Right cardiac atrium (tissue), 5 donors: ENCODE measurements at places on chromosomes 2 and 18.
A peak's percentile ranks its signal among the peaks of the same experiment; 100 is the strongest.

DNA sequence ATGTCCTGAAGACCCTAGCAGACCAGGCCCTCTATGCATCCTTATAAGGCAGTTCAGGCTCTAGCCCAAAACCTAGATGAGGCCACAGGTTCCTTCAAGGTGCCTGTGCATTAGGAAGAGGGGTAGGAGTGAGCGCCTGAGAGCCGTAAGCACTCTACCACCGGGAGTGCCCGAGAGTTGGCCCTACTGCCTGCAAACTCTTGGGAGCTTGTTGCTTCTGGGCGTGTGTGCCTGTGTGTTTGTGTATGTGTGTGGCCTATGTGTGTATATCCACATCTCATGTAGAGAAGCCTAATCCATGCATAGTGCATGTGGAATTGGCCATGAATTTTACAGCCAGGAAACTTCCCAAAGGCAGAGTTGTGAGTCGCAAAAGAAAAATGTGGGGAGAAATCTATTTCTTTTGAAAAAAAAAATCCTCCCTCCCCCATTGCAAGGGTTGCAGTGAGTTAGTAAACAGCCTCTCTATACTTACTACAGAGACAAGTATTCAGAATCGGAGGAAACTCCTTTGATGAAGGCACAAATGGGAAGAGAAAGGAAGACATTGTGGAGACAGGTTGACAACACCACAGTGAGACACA lies 96.8 kb downstream of the ADD2 start:
- no peak for DNase-seq

DNA sequence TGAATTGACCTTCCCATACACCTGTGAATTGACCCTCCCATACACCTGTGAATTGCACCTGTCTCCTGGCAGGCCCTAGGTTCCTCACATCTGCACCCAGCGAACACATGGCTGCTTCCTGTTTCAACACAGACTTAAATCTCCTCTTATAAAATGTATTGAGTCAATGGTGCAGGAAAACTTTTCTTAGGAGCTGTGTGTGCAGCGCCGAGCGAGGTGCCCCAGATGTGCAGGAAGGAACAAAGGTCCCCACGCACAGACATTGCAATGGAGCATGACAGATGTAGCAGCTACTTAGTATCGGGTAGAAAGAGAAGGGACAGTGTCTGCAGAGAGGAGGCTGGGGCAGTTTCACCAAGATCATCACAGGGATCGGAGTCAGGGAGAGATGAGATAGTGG lies 85.5 kb upstream of the PXDN start:
- DNase-seq: no peak

- peak; percentile 3 for DNase-seq
Observed at GRCh38 chr2:239181074-239181902, 219.5 kb downstream of the HDAC4 start.

GRCh38 chr2:174634130-174635014 lies 36.8 kb upstream of the WIPF1 start:
- peak; percentile 61 for DNase-seq

DNA sequence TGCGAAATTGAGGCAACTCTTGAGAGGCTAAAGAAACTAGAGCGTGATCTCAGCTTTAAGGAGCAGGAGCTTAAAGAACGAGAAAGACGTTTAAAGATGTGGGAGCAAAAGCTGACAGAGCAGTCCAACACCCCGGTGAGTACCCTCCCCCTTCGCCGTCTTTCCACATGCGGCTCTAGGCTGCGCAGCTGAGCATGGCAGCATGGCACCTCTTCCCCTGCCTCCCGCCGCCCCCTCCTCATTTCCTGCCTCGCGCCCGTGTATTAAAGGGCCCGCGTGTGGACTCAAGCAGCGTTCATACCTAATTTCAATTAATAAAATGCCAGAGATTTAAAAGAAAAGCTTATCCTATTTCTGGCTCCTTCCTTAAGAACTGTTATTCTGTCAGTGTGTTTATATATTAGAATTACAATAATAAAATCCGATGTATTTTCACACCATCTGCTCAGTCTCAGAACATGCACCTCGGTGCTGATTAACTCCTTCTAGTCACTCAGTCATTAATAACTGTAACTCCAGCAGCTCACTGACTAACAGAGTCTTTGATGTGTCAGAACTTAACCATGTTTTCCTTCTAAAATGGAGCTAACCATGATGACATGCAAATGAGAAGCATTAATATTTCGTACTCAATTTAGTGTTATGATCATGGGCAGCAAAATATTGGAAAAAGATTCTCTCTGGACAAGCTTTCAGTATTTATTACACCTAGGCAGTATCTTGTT lies 137.4 kb upstream of the CDCA7 start:
- DNase-seq: no peak
